ENCODE measurements at places on chromosomes 3 and 15.

- DNase-seq = no peak
These were observed 115.2 kb upstream of the TP63 start for GRCh38 chr3:189516039-189516438.

DNA sequence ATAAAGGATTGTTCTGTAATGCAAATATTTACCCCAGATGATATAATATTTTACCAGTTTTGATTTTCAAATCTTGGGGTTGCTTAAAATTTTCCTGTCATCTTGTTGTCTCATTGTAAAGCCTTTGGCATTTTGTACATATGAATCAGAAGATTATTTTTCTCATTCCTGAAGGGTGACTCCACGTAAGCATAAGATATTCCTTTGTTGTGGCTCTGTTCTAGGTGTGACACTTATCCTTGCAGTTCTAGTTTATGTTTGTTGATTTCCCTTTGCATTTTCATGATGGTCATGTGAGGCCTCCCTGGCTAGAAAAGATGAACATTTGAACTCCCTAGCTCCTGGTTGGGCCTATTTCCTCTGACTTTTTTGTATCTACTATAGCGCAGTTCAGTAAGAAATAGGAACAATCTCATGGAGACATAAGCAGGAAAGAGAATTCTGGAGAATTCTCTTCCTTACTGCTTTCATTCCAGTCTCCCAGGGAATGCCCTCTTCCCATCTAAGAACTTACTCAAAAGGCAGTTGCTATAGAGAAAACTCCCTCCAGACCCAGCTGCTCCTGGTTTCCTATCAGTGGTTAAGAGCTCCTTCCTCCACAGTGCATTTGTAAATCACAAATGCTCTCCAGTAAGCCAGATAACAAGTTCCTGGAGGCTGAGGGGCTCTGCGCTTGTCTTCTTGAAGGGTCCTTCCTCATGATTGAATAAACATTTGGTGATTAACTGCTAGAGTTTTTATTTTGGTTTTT lies 124.7 kb downstream of the WNT5A start:
- no peak for DNase-seq

GRCh38 chr3:24773798-24774197 lies 279.1 kb upstream of the THRB start:
- no peak for DNase-seq

DNA sequence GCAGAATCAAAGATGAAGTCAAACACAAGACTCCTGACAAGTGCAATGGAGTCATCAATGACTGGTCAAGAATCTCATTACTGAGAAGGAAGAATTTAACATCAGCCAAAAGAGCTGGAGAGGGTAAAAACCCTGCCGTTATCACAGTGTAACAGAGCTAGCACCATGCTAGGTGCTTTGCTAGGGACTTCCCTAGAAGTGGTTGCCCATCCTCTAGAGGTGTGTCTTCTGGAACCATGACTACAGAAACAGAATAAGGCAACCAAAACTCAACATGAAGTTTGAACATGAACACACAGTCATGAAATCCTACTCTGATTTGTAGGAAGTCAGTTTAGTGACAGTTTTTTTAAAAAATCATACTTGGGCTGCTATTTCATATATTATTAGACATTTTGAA lies 9.5 kb downstream of the ACAD11 start:
- no peak for DNase-seq

GRCh38 chr3:195186041-195186709 lies 84.8 kb downstream of the XXYLT1 start:
- DNase-seq = no peak

All from CD4-positive, alpha-beta memory T cell (primary cell).